CD4-positive, alpha-beta T cell treated with Interferon alpha-2 for 1 hour (primary cell): ENCODE measurements at places on chromosomes 13 and 19.
A peak's percentile ranks its signal among the peaks of the same experiment; 100 is the strongest.

- DNase-seq = peak; percentile 37
These were observed 54.5 kb downstream of the TSSK6 start for GRCh38 chr19:19460761-19461265.

- no peak for DNase-seq
These were observed 580 bp upstream of the KATNAL1 start for GRCh38 chr13:30307971-30308290.

- DNase-seq = no peak
These were observed 6.4 kb downstream of the COMP start for GRCh38 chr19:18784786-18785120.

- DNase-seq = peak; percentile 1
These were observed 129.1 kb upstream of the HTR2A start for GRCh38 chr13:47025791-47026447.

DNA sequence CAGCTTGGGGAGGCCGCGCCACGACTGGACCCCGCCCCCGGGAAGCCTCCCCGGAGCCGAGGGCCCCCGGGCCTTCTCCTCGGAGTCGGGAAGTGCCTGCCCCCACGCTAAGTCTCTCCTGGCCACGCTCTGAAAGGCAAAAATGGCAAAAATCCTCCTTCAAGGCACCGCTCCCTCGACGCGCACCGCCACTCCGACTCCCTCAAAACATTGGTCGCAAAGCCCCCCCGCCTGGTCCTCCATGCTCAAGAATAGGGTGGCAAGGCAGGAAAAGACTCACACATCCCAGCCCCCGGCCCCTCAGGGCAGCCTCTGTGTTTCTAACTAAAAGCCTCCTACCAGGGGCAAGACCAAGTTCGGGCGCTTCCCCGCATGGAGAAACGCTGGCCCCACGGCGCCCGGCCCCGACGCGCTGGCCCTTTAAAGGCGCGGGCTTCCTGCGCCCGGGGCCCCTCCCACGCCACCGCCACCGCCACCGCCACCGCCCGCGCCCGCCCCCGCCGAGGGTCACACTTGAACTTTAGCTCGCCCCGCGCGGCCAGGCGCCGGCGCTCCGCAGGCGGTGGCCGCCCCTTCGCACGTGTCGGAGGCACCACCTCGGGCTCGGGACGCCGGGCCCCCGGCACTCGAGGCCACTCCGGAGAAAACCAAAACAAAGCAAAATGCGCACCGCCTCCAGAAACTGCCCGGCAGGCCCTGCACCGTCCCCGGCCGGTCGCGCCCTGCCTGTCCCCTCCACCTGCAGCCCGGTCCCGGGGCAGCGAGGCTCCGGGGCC, 1.9 kb downstream of the FOXO1 start:
- DNase-seq = peak; percentile 72
